Activated T-cell treated with anti-CD3 and anti-CD28 coated beads for 4 hours (primary cell): ENCODE measurements at places on chromosomes 4 and X.

GRCh38 chr4:184383497-184384055 lies 90.8 kb downstream of the IRF2 start:
- DNase-seq = no peak

- no peak for DNase-seq
These were observed 57.8 kb downstream of the ADGRA3 start for GRCh38 chr4:22458098-22458497.

- no peak for DNase-seq
These were observed 718.7 kb upstream of the MAGEB2 start for GRCh38 chrX:29496636-29497180.

DNA sequence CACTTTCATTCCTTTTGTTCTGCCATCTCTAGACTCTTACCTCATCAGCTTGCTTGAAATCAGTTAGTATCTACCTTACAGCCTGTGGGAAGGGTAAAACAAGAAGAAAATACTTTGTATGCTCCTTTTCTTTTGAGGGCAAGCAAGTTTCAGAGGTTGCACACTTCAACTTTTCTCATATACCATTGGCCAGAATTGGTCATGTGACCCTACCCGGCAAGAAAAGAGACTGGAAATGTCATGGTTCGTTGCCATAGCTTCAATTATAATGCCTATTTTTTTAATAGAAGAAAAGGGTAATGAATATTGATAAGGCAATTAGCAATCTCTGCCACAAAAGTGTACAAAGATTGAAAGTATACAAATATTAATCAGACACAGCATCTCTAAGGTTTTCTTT lies 346.7 kb upstream of the TACR3 start:
- DNase-seq = no peak

DNA sequence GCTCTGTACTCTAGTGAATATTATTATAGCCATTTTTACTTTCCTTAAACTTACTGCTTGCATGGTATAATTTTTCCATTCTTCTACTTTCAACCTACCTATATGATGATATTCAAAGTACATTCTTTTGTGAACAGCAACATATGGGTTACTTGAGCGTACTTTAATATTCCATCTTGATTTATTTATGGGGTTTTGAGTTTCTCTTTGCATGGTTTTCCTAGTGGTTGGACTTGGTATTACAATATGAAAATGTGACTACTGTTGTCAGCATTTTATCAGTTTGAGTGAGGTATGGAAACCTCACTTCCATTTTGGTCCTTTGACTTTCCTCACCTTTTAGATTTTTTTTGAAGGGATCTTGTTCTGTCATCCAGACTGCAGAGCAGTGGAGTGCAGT lies 35.9 kb downstream of the ADGRG4 start:
- no peak for DNase-seq

- DNase-seq = no peak
These were observed 566.4 kb upstream of the DIPK2B start for GRCh38 chrX:45766981-45767501.

DNA sequence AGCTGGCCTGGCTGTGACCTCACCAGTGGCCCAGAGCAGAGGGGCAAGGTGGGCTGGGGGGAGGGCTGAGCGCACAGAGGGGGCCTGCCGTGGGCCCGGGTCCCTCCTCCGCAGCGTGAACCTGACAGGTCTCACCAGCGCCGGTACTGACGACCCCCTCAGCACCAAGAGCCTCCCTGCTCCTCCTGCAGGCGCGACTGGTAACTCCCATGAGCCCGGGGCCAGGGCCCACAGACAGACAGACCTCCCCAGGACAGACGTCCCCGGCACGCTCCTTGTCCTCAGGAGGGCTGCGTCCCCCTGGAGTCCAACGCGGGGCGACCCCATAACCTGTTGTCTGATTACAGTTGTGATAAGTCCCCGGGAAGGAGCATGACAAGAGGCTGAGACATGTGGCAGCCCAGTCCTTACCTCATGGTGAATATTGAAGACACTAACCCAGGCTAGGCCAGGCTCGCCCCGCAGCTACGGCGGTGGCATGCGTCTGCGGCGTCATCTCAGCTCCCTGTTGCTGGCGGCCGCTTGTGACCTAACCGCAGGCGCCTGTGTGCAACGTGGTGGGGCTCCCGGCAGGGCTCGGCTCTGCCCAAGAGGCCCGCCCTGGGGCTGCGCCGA lies 8.5 kb downstream of the AKAP17A start:
- no peak for DNase-seq

DNA sequence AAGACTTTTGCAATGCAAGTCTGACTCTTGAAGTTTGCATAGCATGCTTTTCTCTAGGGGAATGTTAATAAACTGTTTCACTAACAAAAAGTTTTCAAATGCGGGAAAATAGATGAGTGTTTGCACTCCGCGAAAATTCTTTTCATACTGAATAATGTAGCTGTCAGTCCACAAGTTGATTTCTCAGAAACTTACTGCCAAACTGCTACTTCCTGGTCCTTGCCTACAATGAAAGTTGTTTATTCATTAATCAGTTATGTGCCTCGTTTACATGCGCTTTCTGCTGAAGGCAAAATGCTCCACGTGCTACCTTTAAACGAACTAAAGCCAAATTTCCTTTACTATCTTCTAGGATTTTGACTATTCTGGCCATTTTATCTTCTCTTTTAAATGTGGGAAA lies 166.2 kb downstream of the MAGEB17 start:
- no peak for DNase-seq

DNA sequence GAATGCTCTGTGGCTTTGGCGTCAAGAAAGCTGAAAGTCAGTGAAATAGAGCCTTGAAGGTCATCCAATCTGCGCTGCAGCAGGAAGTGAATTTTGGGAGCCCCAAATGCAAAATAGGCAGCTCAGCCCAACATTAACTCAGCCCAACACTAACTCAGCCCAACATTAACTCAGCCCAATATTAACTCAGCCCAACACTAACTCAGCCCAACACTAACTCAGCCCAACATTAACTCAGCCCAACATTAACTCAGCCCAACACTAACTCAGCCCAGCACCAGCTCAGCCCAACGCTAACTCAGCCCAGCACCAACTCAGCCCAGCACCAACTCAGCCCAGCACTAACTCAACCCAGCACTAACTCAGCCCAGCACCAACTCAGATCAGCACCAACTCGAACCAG lies 71.5 kb downstream of the SORBS2 start:
- no peak for DNase-seq

- no peak for DNase-seq
These were observed 167.5 kb downstream of the CDS1 start for GRCh38 chr4:84750260-84750959.

DNA sequence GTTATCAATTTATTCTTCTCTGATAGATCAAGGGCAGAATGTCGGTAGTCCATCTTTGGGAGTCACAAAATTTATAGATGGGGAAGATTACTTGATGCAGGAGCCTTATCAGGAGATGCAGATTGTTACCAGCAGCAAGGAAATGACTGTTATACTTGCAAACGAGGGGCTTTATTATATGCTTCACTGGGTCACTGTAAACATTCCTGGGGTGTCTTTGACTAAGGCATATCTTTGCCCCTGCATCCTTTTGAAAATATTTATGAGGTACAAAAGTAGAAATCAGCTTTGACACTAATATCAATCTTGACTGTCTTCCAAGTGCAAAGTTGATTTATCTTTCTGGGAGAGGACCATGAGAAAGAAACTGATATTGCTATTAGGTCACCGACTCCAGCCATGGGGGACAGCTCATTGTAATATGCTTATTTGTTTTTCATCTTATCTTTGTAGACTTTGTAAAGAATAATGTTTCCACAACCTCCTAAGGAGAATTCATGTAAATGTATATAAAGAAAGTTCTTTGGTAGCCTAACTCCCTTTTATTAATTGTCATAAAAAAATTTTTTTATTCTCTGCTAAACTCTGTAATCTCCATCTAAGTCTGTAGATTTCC lies 177.3 kb upstream of the EMCN start:
- no peak for DNase-seq

- DNase-seq = no peak
These were observed 574 bp upstream of the MOB1B start for GRCh38 chr4:70901607-70901983.

- no peak for DNase-seq
These were observed 85.1 kb downstream of the AFF1 start for GRCh38 chr4:87019898-87020297.

GRCh38 chrX:150051096-150051495 lies 112.8 kb upstream of the EOLA2 start:
- DNase-seq = no peak

- no peak for DNase-seq
These were observed 445.2 kb downstream of the GRXCR1 start for GRCh38 chr4:43337707-43338106.

DNA sequence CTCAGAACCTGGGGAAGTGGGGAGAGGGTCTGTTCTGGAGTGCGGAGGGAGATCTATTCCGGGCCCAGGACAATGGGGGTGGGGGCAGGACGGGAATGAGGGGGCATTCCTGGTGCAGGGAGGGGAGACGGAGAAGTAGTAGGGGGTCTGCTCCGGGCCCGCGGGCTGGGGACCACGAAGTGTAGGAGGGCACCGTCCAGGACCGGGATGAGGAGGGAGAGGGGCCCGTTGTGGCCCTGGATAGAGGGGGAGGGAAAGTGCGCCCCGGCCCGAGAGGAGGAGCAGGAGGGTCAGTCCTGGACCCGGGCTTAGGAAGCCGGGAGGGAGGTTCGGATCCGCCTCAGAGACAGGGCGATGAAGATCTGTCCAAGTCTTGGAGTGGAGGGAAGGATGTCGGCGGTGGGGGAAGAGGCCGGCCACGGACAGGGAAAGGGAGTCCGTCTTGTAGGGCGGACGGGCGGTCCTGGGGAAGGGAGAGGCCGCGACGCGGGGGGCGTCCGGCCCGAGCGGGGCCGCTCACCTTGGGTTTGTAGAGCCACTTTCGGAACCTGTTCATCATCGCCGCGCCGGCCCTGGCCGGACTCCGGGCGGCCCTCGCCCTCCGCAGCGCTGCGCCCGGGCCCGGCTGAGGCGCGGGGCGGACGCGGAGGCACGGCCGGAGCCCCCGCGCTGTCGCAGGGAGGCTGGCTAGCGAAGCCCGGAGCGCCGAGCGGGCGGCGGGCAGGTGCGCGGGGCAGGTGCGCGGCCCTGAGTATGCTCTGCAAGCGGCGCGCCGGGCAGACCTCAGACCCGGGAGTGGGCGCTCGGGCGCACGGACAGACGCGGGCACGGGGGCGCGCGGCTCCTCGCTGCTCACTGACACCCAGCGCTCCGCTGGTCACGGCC lies at the start of gene ZFYVE28:
Gene ZFYVE28 (minus strand): TSS at position 881 of the 885 bp plus-strand sequence. CDS start 322 bp downstream, at position 559.
- no peak for DNase-seq

GRCh38 chr4:119038116-119038841 lies 97.4 kb upstream of the MYOZ2 start:
- DNase-seq = no peak

GRCh38 chrX:35590210-35590609 lies 207.9 kb upstream of the MAGEB16 start:
- no peak for DNase-seq

DNA sequence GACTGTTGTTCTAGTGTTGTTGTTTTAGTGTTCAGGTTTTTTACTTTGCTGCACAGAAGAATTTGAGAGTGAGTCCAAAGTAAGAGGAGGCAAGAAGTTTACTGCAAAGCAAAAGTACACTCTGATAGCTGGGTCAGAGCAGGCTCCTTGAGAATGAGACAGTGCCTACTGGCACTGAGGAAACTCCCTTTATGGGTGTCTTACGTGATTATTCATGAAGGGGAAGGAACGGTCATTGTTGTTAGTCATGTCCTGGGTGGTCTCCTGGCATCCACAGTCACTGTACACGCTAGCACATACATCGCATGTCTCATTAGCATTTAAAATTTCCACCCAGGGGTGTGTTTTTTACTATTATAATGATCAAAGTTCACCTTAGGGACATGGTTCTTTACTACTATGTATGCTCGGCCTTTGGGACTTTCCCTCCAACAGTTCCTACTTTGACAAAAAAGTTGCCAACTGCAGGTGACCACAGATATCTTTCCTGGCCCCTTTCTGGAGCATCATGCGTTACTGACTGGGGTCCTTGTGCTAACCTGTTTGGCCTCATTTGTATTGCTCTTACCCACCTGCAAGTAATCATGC lies 688.9 kb upstream of the AMOT start:
- DNase-seq = no peak

GRCh38 chr4:74181219-74181618 lies 23.3 kb downstream of the MTHFD2L start:
- DNase-seq = no peak

- DNase-seq = no peak
These were observed 627.9 kb downstream of the IQCM start for GRCh38 chr4:149187726-149188125.

DNA sequence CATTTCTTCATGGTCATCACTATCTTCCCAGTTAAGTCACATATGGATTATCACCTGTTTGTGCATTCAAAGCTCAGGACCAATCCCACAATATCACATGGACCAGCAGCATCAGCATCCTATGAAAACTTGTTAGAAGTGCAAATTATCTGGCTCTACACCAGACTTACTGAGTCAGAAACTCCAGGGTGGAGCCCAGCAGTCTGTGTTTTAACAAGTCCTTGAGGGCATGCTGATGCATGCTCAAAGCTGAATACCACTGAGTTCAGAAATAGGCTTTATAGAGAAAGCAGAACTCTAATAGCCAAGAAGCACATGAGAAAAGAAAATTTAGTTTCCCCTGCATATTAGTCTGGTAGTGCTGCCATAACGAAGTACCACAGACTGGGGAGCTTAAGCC lies 62.4 kb upstream of the GABRQ start:
- DNase-seq = no peak

GRCh38 chr4:25915353-25915705 lies 1.3 kb downstream of the SMIM20 start:
- DNase-seq = no peak

GRCh38 chrX:132795181-132795580 lies 163.2 kb downstream of the HS6ST2 start:
- DNase-seq = no peak

DNA sequence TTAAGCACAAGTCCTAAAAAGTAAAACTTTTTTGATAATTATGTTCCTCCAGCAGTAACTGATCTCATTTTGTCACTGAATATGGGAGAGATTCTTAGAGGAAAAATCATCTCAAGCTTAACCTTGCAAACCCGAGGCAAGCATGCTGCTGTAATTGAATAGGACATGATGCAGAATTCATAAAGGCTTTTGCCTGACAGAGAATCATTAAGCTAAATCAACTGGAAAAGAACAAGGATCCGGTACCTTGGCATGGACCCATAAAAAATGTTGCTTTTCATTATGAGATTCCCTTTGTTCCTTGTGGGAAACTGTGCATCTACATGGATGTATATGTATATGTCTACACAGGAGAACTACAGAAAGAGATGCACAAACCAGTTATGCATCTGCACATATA lies 149.1 kb downstream of the PAPSS1 start:
- no peak for DNase-seq

- DNase-seq = no peak
These were observed 135.6 kb upstream of the SMAD1 start for GRCh38 chr4:145346081-145346480.
